ENCODE measurements at places on chromosomes 12 and 14.
A peak's percentile ranks its signal among the peaks of the same experiment; 100 is the strongest.

- no peak for DNase-seq
These were observed 37.0 kb upstream of the CFAP54 start for GRCh38 chr12:96452261-96452922.

- peak; percentile 97 for DNase-seq
These were observed 218.8 kb upstream of the BMP4 start for GRCh38 chr14:54175298-54175942.

DNA sequence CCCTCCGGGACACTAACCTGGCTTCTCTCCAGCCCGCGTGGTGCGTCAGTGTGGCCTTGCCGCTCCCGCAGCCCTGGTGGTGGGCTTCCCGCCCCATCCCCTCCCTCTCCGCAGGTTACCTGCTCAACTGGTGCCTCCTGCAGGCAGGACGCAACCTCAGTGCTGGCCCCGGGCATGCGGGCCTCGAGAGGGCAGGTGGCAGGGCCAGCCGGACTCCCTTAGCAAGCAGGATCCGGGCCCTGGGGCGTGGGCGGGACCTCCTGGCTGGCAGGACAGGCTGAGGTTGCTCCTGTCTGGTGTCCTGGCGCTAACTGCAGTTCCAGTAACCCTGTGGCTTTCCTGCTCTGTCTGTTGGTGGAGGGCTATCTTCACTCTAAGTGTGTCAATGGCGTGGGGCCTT, 8.6 kb upstream of the ADSS1 start:
- DNase-seq: no peak

DNA sequence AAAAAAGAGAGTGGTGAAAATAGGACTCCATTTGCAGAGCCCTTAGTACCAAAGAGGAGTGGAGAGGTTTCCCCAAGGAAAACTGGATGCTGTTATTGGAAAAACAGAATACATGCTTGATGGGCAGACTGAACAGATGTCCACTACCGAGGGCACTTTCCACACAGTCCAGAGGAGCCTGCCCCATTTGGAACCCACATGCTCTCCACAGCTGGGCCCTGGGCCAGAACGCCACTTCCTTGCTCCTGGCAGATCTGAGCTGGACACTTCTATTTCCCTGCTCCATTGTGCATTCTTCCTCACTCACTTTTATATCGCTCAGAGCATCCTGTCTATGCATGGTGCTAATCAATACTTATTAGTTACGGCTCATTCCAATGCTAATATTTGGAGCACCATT, 249.9 kb downstream of the SLC15A4 start:
- no peak for DNase-seq

DNA sequence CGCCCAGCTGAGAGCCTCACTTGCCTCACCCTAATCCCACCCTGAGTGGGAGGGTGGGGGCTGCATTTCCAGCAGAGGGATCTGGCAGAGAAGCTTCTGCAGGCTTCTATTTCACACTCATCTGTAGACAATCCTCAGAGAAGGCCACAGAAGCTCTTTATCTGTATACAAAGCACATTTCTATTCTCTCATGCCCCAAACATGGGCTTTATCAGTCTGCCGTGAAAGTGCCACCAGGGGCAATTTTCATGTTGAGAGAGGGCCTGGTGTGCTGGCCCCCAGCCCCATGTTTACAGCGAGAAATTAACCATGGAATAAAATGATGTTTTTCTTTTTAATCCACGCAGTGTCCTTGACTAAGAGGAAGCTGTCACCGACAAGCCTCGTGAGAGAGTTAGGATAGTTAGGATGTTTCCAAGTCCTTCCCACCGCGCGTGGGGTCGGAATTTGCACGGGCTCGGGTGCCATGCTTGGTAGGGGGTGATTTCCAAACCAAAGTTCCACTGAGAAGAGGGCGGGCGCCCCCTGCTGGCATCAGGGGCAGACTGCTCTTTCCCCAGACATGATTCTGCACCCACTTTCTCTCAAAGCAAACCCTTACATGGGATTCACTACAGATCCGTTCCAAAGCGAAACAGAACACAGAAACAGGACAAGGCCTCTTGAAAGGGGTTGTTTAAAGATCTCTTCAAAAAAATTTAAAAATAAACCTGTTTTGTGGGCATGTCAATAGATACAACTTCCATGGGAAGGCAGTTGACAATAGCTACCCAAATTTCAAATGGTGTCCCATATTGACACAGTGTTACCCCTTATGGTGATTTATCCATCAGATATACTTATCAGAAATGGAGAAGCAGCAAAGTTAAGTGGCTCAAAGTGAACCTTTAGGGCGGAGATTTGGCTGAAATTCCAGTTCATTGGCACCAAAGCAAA, 19.4 kb downstream of the BDKRB1 start:
- DNase-seq: peak; percentile 81

- DNase-seq: no peak
These were observed 112.6 kb downstream of the KCNK10 start for GRCh38 chr14:88210426-88210825.

DNA sequence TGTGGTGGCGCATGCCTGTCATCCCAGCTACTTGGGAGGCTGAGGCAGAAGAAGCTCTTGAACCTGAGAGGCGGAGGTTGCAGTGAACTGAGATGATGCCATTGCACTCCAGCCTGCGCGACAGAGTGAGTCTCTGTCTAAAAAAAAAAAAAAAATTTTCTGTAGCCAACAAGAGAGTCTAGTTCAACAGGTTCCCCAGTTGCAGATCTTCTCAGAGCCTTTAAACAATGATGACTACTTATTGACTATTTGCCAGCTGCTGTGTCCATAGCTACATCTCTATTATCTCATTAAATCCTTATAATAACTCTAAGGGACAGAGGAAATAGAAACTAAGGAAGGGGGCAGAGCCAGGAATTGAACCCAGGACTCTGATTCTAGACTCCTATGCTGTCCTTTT, 15.2 kb upstream of the MYL2 start:
- no peak for DNase-seq

GRCh38 chr12:76568130-76568529, 8.6 kb upstream of the OSBPL8 start:
- DNase-seq: no peak
